ENCODE measurements at places on chromosomes 3 and 15.
A peak's percentile ranks its signal among the peaks of the same experiment; 100 is the strongest.

GRCh38 chr3:42600111-42600957, at the start of gene NKTR:
Gene NKTR (plus strand): TSS chr3:42600686. CDS start chr3:42601007, 321 bp downstream.
- peak; percentile 93 for DNase-seq

DNA sequence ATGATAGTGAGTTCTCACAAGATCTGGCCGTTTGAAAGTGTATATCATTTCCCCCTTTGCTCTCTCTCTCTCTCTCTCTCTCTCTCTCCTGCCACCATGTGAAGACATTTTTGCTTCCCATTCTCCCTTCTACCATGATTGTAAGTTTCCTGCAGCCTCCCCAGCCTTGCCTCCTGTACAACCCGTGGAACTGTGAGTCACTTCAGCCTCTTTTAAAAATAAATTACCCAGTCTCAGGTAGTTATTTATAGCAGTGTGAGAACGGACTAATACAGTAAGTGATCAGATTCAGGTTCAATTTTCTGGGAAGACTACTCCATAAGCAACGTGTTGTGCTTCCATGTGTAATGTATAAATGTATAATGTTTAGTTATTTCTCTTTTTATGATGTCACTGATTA, 29.2 kb downstream of the CADPS start:
- DNase-seq = no peak

DNA sequence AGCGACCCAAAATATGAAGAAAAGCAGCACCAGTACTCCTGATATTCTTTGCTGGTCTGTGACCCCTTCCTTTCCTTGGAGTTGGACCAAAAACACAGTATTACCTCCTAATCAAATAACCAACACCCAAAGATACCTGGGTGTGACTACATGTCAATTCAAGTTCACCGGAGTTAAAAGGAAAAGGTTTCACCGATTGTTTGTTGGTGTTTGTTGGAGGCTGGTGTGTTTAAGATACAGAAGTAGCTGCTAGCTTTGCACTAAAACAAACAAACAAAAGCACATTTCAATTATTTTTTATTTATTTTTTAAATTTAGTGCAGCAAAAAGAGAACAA, 81.5 kb downstream of the MYO1E start:
- DNase-seq = no peak

DNA sequence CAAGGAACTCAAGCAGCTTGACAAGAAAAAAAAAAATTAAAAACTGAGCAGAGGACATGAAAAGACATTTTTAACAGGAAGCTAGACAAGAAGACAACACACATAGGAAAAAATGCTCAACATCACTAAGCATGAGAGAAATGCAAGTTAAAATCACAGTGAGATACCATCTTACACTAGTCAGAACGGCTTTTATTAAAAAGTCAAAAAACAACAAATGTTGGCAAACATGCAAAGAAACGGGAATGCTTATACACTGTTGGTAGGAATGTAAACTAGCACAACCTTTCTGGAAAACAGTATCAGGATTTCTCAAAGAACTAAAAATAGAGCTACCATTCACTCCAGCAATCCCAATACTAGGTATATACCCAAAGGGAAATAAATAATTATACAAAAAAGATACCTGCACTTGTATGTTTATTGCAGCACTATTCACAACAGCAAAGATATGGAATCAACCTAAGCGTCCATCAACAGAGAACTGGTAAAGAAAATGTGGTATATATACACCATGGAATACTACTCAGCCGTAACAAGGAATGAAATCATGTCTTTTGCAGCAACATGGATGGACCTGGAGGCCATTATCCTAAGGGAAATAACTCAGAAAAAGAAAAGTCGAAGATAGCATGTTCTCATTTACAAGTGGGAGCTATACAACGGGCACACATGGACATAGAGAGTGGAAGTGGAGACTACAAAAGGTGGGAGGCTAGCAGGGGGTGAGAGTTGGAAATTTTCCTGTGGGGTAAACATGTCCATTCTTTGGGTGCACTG, 5.2 kb downstream of the GOLIM4 start:
- no peak for DNase-seq

DNA sequence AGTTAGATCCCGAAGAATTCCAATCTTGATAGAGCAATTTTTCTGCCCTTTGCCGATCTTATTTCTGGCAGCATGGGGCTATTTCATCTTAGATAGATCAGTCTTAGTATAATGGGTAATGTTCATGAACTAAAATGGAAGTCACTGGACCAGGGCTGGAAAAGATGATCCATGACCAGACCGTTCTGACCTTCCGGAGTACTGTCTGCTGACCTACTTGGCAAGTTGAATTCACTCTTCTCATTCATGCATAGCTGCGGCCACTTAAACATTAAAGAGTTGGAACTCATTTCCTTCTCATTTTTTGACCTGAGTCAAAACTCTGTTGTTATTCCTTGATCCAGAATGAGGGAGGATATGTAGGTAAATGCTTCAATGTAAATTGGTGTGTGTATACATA, 32.5 kb downstream of the GMNC start:
- DNase-seq = no peak

- peak; percentile 68 for DNase-seq
Observed at GRCh38 chr3:197305854-197306253, 7.4 kb upstream of the DLG1 start.

- DNase-seq = no peak
Observed at GRCh38 chr15:33913459-33913858, 54.8 kb upstream of the CHRM5 start.

- DNase-seq = no peak
Observed at GRCh38 chr3:17182166-17182565, 297.4 kb downstream of the PLCL2 start.

GRCh38 chr15:101133751-101134261, 118.0 kb downstream of the CHSY1 start:
- DNase-seq = no peak

GRCh38 chr3:55604846-55605245, 117.7 kb upstream of the WNT5A start:
- DNase-seq = no peak

DNA sequence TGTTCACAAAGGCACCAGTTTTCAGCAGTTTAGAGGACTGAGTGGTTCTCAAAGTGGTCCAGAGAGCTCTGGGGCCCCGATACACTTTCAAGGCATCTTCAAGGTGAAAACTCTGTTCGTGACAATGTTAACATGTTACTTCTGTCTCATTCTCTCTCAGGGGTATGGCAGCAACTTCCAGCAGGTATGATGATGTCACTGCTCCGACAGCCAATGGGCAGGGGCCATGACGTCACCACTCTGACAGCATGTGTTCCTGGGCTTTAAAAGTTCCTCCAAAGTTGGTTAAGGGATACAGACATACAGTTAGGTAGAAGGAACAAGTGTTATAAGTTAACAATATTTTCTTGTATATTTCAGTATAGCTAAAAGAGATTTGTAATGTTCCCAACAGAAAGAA, 87.9 kb downstream of the KLF15 start:
- no peak for DNase-seq

GRCh38 chr3:117540597-117540996, 831.0 kb downstream of the TUSC7 start:
- no peak for DNase-seq

- no peak for DNase-seq
Observed at GRCh38 chr3:158248261-158248660, 138.4 kb downstream of the RSRC1 start.

GRCh38 chr15:91625506-91625905, 228.0 kb upstream of the SLCO3A1 start:
- DNase-seq = no peak

Data from GM04504 (cell line).